ENCODE measurements at places on chromosomes 6 and 20. TPM values are rescaled to one million over a fixed set of nuclear protein-coding genes. Genes with fewer than 3 reads are reported as not detected.

Gene DUSP15
- total RNA-seq = not detected

Gene SLC17A9
- 8.5 TPM for total RNA-seq

Gene SYNJ2
- 45.5 TPM for total RNA-seq

Gene DDX43
- 0.39 TPM for total RNA-seq

Gene SUMO4
- total RNA-seq = 1.8 TPM

Gene C6orf52
- total RNA-seq = 0.59 TPM

Gene SLC13A3
- 2.5 TPM for total RNA-seq

Gene C20orf144
- total RNA-seq = 0.20 TPM

Gene CCN6
- total RNA-seq = not detected

Gene TBXT
- total RNA-seq = not detected

Gene LAMA4
- total RNA-seq = 511 TPM

Gene BFSP1
- total RNA-seq = 0.73 TPM

Gene SNAI1
- total RNA-seq = under 0.01 TPM

Gene RAET1L
- total RNA-seq = not detected

Gene MYB
- total RNA-seq = under 0.01 TPM

Gene WFDC12
- total RNA-seq = not detected

Gene SOBP
- 8.8 TPM for total RNA-seq

Gene WRNIP1
- 26.5 TPM for total RNA-seq

Gene DEFB114
- total RNA-seq = not detected

Gene OR11A1
- total RNA-seq = not detected

Gene GPX5
- total RNA-seq = not detected

Gene TMEM74B
- total RNA-seq = not detected

Gene BPIFB4
- not detected for total RNA-seq

Gene SRMS
- total RNA-seq = not detected

Gene MOG
- total RNA-seq = not detected

Gene WFDC5
- not detected for total RNA-seq

Gene IPCEF1
- total RNA-seq = not detected

Gene APCDD1L
- total RNA-seq = 3.9 TPM

Gene MAN1A1
- 127 TPM for total RNA-seq

Gene EBF4
- 0.37 TPM for total RNA-seq

Gene GSTA5
- not detected for total RNA-seq

Gene NKAIN2
- not detected for total RNA-seq

Gene BCKDHB
- 9.9 TPM for total RNA-seq

Measured in subcutaneous preadipocyte (primary cell).